ENCODE measurements at places on chromosomes 12 and 14.

DNA sequence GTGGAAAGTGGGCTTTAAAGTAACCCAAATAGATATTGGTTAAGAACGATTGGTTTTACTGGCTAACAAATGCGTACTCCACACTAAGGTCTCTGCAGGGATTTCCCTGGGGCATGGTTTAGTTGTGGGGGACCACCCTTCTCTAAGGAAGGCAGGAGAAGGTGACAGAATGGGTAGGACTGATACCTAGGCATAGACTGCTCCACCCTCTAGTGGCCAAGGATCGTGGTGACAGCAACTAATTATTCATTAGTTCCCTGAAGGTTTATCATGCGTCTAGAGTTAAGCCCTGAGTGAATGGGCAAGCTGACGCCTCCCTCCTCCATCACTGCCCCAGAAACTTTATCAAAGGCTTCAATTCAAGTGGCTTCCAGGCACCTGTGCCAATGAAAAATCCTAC lies 9.1 kb downstream of the FAM181A start:
- DNase-seq: peak; percentile 15

- no peak for DNase-seq
These were observed 55.0 kb upstream of the PCED1B start for GRCh38 chr12:47024463-47024862.

DNA sequence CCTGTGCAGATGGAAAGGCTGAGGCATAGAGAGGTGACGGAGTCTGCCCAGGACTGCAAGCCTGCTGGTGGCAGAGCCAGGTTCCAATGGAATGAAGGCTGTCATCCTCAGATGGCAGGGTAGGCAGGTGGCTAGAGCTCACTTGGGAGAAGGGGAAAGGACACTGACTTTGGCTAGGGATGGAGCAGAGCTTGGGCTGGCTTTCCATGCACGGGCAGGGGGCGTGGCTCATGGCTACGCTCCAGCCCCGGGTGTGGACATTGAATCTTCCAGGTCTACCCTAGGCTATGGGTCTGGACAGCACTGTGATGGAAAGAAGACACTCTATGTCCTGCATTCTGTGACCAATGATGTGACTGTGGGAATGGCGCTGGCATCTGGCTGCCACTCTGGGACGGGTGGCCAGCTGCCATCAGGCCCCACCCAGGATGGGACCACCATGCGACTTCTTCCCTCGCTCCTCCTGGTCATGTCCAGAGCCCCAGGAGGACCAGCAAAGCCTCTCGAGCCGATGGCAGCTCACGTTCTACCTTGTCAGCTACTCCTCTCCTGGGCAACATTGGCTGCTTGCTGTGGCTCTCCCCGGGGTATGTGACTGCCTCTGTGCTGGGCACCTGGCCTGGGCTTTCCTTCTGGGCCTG lies 398.7 kb downstream of the TMEM121 start:
- DNase-seq: peak; percentile 0

GRCh38 chr14:90426663-90427062 lies 29.8 kb downstream of the CALM1 start:
- DNase-seq: no peak

- DNase-seq: no peak
These were observed at the start of gene CLEC6A for GRCh38 chr12:8455727-8456360. TSS of gene CLEC6A (plus strand) at chr12:8455962. CDS start at chr12:8456112, 150 bp downstream.

- DNase-seq: no peak
These were observed 58.4 kb upstream of the SAV1 start for GRCh38 chr14:50726372-50727107.

DNA sequence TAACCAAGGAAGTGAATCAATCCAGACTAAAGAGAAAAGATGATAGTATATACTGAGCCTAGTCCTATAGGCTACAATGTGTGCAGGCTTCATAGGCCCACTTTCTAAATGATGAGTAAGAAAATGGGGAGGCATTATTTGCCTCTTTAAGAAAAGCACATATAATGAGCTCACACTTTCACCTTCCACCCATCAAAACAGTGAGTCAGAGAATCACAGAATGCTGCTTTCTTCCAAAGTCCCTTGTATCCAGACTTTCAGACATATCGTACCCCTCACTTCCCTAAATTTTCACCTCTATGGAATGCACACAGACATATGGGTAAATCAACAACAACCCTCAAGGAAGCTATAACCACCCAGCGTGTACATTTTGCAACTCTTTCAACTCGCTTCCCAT lies 286.4 kb upstream of the PRKD1 start:
- DNase-seq: no peak

Measured in K562 (cell line).